CD4-positive, alpha-beta memory T cell (primary cell): ENCODE measurements at places on chromosomes 2 and 18. TPM values are rescaled to one million over a fixed set of nuclear protein-coding genes. Genes with fewer than 3 reads are reported as not detected.

GRCh38 chr18:37900326-37900725 is 334.7 kb upstream of the CELF4 start:
- DNase-seq: no peak

Gene CYTIP
- 248 TPM for total RNA-seq

DNA sequence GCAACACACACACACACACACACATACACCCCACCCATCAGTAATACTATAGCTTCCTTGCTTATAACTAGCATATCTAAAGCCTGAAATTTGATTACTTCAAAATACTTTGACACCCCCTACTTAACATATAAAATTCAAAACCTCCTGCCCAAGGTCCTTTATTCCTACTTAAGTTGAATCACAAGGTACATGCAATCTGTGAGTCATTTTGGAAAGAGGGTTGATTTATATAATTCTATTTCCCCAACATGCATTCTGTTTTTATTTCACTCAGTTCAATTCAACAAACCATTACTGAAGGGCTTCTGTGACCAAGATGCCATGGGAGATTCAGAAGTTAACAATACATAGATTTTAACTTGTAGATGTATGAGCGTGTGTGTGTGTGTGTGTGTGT is 420.7 kb downstream of the METTL4 start:
- no peak for DNase-seq

GRCh38 chr2:209663656-209664055 is 108.0 kb upstream of the UNC80 start:
- DNase-seq: no peak

GRCh38 chr2:145156199-145156598 is 636.3 kb upstream of the ZEB2 start:
- DNase-seq: no peak

DNA sequence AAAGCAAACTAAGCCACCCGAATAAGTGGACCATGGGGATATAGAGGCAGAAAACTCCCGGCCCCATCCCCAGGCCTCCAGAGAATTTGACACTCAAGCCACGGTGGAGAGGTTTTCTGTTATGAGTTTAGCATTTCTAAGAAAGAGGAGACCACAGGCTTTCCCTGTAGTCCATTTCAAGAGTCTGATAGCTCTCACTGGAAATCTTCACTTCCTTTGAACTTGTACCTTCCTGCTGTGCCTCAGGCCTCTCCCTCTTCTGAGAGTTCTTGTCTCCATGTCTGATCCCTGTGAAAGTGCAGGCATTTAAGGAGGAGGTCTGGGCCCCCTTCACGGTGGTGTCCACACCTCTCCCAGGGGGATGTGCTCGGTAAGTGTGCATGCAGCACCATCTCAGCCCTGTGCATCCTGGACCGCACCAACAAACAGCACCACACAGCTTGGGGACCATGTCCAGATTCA is 113.7 kb downstream of the BCL2 start:
- no peak for DNase-seq

- DNase-seq: no peak
These were observed 3.8 kb upstream of the ZNF24 start for GRCh38 chr18:35348001-35348400.

DNA sequence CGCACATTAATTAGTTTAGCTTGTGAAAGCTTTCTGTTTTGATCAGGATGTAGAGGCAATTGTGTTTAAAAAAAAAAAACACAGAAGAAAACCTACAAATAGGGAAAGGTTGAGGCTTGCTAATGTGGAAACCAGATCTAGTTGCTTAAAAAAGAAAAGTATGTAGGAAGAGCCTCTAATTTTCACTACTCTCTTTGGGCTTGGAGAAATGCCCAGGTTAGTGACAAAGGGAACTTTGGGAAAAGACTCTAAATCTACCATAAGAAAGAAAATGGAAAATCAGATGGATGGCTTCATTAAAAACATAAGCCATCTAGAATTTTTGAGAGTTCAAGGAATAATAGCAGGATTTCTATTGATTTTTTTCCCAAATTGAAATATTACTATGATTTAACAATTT is 47.3 kb upstream of the SLC38A11 start:
- no peak for DNase-seq

DNA sequence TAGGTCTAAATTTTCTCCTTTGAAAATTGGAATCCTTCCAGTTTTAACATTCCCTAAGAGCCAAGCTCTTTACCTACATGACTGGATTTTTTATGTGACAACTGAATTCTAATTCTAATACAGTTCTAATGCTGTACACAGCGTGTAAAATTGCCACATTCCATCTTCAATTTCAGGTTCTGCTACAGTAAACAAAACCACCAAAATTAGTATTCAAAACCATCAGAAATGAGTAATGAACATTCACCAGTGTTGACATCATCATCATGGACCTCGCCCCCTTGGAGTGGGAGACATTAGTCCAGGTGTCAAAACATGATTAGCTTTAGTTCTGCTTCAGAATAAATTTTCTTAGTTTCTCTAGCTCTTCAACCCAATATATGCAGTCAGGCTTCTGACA is 133.6 kb downstream of the MBD2 start:
- no peak for DNase-seq
